Myocyte (in vitro differentiated cells): ENCODE measurements at places on chromosomes 11 and 22.
A peak's percentile ranks its signal among the peaks of the same experiment; 100 is the strongest.

- DNase-seq: no peak
Observed at GRCh38 chr11:130634186-130634585, 185.7 kb downstream of the ADAMTS15 start.

GRCh38 chr11:64549969-64550368 lies 41.1 kb upstream of the SLC22A12 start:
- no peak for DNase-seq

DNA sequence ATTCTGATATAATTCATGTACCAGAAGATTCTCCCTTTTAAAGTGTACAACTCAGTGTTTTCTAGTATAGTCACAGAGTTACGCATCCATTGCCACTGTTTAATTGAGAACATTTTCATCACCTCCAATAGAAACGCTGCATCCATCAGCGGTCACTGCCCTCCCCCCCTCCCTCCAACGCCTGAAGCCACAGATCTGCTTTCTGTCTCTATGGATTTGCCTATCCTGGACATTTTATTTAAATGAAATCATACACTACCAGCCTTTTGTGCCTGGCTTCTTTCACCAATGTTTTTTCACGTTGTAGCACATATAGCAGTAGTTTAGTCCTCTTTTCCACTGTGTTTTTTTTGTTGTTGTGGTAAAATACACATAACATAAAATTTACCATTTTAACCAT lies 22.8 kb downstream of the TCP11L1 start:
- no peak for DNase-seq

- DNase-seq: peak; percentile 22
Observed at GRCh38 chr11:34997952-34998528, 81.6 kb downstream of the PDHX start.

DNA sequence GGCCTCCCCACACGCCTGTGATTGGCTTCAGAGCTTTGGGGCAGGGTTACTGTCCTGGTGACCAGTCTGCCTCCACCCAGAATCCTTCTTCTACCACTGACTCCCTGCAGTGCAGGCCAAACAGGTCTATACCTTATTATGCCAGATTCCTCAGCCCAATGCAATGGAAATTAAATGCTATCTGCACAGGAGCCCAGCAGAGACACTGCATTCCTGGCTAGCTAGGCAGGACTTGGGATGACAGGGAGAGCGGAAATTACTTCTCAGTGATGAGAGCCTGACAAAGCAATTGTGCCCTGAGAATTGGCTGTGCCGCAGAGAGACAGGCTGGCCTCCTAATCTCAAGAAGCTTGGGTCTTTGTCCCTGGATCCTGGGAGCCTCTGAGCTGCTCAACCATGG lies 143.8 kb upstream of the NCAM1 start:
- no peak for DNase-seq

GRCh38 chr11:33891714-33892327 lies at the start of gene LMO2:
Gene LMO2 (minus strand): TSS chr11:33892076. CDS start chr11:33869716, 22,360 bp downstream.
- peak; percentile 37 for DNase-seq

DNA sequence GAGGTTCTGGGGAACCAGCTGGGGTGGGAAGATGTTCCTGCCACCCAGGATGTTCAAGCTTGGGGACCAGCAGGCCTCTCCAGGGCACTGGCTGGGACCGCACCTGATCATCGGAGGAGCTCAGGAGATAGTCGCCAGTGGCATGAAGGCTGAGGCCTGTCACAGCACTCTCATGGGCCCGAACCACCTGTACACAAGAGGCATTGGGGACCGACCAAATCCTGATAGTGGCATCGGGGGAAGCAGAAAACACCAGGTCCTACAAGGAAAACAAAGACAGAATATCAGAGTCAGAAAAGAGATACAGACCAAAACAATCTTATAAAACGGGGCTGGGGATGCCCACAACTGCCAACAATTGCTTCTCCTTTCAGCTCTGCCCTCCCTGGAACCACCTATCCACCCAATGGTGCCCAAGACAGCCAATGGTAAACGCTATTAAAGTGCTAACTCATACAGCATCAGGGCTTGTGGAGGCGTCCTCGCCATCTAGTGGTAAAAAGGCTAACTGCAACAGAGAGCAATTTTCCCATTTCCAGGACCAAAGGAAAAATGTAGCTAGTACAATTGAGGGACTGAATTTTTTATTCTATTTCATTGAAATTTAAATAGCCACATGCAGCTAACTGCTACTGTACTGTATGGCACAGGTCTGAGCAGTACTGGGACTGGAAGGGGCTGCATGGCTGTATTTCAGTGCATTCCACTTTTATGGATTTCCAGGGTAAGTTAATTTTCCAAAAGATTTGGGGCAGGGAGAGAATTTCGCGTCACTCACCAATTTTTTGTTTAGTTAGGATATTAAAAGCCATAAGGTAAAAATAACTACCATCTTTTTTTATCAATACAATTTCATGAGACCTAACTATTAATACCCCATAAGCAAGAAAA lies 7.1 kb downstream of the PRPF19 start:
- DNase-seq: peak; percentile 77

- DNase-seq: no peak
Observed at GRCh38 chr11:97955595-97955994, 1065.2 kb upstream of the CNTN5 start.

GRCh38 chr11:45704635-45705034 lies 39.2 kb upstream of the CHST1 start:
- DNase-seq: no peak

DNA sequence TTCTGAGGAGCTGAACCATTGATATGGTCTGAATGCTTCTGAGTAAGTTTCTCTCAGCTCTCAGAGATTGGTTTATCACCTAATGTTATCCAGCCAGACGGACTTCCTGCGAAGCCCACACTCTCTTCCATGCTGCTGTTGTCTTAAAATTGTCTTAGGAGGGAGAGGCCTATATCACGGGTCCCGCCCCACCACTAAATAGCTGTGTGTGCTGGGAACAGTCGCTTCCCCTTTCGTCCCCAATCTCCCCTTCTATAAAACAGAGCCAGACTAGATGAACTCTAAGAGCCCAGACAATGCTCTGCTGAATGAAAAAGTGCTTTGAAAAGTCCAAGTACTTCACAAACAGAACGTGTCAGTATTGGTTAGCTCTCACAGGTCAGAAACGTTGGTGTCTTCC lies 81.4 kb upstream of the AKIP1 start:
- DNase-seq: no peak

DNA sequence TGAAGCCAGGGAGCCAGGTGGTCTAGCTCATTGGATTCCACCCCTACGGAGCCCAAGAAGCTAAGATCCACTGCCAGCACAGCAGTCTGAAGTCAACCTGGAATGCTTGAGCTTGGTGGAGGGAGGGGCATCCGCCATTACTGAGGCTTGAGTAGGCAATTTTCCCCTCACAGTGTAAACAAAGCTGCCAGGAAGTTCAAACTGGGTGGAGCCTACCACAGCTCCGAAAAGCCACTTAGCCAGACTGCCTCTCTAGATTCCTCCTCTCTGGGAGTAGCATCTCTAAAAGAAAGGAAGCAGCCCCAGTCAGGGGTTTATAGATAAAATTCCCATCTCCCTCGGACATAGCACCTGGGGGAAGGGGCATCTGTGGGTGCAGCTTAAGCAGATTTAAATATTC lies 620.3 kb downstream of the NELL1 start:
- DNase-seq: no peak

DNA sequence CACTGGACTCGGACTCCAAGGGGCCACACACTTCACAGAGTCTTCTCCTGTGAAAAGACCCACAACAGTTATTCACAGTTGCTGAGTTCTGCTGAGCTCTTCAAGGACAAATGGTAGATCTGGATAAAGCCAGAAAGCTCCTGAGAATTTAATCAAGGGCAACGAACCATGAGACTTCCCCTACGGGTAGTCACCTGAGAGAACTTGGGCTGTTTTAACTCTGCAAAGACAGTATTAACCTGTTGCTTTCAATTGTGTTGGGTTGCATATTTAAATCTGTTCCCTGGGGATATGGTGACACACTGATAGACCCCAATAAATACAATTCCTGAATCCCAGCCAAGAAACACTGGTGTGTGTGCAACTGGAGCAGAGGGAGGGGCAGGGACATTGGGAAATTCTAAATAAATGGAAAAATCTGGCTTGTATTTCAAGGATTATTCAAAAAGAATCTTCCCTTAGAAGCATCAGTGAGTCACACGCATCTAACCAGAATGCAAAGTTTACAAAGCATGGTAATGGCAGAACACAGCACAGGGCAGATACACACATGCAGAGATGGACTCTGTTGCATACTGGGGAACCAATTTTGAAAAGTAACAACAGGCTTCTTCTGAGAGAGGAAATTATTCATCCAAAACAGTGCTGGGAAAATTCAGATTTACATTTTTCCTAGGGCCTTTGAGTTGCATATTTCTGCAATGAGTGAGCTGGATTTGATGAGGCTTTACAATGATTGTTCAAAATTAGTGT lies 4.0 kb downstream of the KCNJ1 start:
- no peak for DNase-seq

- peak; percentile 47 for DNase-seq
Observed at GRCh38 chr11:67071420-67072284, 15.0 kb downstream of the RHOD start.

GRCh38 chr22:20803696-20804324 lies 29.9 kb downstream of the SERPIND1 start:
- DNase-seq: peak; percentile 32

DNA sequence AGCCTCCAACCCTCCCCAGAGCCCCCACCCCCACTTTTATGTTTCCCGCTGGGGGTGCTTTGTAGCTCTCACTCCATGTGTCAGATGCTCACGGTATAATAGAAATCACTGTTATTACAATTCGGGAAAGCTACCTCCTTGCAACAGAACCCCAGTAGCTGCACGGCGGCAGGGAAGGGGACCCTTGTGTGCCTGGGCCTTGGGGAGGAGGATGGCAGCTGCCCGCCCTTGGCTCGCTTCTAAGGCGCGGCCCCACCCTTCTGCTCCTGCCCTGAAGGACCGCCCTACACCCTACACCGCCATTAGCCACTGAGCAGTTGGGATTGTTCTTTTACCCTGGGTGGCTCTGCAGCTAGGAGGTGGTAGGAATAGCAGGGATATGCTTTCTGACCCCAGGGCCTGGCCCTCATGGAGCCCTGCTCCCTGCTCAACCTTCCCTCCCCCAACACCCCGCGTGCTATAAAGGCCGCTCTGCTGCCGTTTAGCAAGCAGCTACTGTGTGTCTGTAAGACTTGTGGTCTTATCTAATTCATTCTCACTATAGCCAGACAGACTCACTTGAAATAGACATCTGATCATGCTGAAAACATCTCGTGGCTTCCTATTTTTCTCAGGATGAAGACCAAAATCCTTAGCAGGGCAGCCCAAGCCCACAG lies 219.7 kb downstream of the CEP164 start:
- no peak for DNase-seq

GRCh38 chr22:41873391-41873790 lies 40.5 kb downstream of the SREBF2 start:
- DNase-seq: peak; percentile 48

- DNase-seq: peak; percentile 40
Observed at GRCh38 chr11:11856638-11857037, 14.9 kb downstream of the USP47 start.

DNA sequence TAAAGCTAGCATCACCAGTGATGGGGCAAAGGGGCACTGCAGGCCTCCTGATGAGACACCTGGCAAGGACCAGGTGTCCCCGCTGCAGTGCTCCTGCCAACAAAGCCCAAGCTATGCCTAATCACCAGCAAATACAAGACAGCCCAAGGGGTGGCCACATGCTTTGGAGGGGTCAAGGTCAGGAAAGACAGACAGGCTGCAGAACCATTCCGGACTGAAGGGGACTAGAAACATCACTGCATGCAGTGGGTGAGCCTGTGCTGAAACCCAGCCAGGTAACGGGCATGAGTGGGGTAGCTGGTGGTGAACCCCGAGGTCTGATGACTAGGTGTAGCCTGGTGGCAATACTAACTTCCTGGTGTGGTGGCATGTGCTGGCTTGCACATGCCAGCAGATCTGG lies 111.1 kb downstream of the MED15 start:
- DNase-seq: no peak

GRCh38 chr11:62575837-62576236 lies 2.1 kb upstream of the EEF1G start:
- DNase-seq: no peak

DNA sequence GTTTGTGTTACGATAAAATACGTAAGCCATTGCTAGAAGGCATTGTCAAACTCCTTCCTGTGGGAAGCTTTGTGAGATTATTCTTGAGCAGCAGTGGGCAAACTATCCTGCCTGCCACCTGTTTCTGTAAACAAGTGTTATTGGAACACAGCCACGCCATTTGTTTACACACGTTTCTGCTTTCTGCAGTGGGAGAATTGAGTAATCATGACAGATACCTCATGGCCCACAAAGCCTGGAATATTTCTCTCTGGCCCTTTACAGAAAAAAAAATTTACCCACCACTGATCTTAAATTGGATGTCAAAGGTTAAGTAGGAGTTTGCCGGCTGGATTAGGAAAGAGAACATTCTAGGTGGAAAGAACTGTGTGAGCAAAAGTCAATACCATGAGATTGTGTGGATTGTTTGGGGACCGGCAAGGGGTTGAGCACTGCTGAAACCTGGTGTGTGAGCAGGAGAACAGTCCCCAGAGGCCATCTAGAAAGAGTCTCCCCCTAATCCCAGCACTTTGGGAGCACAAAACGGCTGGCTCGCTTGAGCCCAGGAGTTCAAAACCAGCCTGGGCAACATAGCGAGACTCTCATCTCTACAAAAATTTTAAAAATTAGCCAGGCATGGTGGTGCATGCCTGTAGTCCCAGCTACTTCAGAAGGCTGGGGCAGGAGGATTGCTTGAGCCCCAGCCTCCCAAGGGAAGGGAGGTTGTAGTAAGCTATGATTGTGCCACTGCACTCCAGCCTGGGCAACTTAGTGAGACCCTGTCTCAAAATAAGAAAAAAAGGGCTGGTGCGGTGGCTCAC lies 6.0 kb upstream of the PLA2G6 start:
- peak; percentile 85 for DNase-seq

DNA sequence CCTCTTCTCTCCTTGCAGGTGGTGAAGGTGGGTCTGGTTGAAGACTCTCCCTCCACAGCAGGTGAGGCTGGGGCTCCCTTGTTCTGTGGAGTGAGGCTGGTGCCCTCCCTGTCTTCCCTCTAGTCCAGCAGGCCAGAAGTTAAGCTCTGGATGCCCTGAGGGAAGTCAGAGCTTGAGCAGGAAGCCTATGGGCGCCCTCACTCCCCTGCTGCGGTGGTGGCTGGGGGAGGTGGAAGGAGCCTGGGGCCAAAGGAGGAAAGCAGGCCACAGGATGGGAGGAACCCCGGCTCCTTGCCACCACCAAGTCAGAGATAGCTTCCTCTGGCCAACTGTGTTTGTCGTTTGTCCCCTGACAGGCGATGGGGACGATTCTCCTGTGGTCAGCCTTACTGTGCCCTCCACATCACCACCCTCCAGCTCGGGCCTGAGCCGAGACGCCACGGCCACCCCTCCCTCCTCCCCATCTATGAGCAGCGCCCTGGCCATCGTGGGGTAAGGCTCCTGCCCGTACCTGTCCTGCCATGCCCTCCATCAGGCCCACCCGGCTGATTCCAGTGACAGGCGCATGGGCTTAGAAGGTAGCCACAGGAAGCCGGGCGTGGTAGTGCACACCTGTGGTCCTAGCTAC lies 29.5 kb upstream of the RAB1B start:
- DNase-seq: no peak
